Fibroblast of the conjunctiva (primary cell): ENCODE measurements at places on chromosomes 5 and 9.

DNA sequence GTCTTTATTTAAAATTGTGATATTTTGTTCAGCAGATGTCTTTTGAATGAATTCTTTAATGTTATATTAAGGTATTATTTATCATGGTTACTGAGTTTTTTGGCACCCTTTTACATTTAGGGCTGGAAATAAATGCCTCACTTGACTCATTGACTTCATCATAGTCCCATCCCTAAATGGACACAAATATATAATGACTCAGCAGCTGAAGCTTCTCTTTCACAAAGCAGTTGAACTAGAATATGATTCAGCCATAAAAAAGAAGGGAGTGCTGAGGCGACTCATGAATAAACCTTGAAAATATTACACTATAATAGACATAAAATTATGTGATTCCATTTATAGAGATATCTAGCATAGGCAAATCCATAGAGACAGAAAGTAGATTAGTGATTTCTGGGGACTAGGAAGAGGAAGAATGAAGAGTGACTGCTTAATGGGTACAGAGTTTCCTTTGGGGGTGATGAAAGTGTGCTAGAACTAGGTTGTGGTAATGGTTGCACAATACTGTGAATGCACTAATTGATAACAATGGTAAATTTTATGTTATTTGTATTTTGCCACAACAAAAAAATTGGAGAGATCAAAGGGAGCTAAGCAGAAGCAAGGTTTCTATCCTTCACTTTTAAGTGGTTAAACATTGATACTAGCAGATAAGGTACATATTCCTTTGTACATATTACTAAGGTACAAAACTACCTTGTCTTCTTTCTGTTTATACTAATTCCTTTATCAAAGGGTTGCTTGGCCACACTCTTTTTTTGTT, 449.6 kb downstream of the NTRK2 start:
- no peak for DNase-seq

- no peak for DNase-seq
These were observed 340.7 kb downstream of the TLE4 start for GRCh38 chr9:79912318-79913070.

- no peak for DNase-seq
These were observed 106.4 kb upstream of the ASTN2 start for GRCh38 chr9:117521293-117521692.

DNA sequence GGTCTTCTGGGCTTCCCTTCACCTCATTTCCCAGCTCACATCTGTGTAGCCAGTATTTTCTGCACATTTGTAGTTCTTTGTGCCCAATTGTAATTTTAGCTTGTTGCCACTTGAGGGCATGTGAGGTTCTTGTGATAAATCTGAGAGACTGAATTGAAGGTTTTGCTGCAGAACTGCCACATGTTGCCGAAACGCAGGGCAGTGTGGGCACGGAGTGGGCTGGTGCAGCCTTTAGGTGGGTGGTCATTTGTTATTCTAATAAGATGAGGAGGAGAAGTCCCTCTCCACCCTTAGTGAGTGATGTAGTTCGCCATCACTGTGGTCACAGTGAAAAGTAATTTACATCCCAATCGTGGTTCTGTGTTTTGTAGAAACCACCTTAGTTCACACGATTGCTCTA, 21.2 kb downstream of the OTULIN start:
- peak; percentile 51 for DNase-seq

DNA sequence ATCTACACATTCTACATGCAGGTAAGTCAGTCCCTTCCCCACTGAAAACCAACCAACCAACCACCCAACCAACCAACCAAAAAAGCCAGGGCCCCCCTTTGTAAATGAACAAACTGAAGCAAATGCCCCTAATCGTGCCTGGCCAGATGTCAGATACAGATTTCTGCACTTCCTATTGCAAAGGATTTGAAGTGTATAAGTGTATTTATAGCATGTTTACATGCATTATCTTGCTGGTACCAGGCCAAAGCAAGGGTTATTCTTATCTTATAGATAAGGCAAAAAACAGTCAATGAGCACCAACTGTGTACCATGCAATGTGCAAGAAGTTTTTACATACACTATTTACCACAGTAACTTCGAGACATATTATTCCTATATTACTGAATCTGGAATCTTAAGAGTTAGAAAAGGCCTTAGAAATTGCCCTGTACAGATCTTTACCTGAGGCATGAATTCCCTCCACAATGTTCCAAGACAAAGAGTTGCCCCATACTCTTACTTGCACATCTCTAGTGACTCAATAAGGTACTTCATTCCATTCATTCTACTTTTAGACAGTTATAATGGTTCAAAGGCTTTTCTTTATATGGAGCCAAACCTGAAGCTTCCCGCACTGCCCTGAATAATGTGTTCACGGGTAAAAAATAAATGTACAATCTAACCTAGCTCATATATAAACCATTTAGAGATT, 51.7 kb upstream of the NR5A1 start:
- DNase-seq: no peak

DNA sequence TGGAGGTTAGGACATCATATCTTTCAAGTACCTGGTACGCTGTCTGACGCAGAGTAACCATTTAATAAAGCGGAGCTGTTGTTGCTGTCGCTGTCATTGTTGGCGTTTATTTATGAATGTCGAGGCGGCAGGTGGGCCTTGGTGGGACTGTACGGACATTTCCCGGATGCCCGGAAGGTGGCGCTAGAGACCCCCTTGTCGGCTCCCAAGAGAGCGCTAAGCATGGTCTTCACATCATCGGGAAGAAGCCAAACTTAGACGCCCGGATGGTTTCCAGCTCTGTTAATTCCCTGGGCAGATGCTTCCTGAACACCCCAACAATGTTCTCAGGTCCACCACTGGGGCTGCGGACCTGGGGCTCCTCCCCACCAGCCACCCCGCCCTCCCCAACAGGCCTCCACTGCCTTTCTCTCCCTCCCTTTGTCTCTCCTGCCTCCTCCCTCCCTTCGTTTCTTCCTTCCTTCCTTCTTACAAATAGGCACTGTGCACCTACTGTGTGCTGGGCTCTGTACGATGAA, 54.1 kb downstream of the DUSP1 start:
- peak; percentile 72 for DNase-seq

GRCh38 chr9:972501-973294, 3.8 kb upstream of the DMRT3 start:
- DNase-seq: no peak

DNA sequence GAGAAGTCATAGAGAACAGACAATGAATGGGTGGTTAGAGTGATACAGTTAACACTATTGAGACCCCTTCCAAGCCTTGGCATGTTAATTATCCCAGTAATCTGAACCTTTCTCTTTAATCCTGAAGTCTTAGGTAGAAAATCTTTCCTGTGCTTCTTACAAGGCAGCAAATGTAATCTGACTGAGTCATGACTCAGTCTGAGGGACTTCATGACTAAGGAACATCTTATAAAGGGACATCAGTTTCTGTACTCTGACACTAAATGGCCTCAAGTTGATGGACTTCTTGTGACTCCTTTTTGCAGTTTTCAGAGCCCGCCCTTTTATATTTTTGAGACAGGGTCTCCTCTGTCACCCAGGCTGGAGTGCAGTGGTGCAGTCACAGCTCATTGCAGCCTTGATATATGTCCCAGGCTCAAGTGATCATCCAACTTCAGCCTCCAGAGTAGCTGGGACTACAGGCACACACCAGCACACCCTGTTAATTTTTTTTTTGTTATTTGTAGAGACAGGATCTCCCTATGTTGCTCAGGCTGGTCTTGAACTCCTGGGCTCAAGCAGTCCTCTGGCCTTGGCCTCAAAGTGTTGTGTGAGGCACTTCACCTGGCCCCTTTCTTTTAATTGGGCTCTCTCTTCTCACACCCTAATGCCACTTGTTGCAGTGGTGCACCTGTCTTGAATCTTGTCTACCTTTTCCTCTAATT, 9.5 kb downstream of the EXOSC3 start:
- DNase-seq: no peak

DNA sequence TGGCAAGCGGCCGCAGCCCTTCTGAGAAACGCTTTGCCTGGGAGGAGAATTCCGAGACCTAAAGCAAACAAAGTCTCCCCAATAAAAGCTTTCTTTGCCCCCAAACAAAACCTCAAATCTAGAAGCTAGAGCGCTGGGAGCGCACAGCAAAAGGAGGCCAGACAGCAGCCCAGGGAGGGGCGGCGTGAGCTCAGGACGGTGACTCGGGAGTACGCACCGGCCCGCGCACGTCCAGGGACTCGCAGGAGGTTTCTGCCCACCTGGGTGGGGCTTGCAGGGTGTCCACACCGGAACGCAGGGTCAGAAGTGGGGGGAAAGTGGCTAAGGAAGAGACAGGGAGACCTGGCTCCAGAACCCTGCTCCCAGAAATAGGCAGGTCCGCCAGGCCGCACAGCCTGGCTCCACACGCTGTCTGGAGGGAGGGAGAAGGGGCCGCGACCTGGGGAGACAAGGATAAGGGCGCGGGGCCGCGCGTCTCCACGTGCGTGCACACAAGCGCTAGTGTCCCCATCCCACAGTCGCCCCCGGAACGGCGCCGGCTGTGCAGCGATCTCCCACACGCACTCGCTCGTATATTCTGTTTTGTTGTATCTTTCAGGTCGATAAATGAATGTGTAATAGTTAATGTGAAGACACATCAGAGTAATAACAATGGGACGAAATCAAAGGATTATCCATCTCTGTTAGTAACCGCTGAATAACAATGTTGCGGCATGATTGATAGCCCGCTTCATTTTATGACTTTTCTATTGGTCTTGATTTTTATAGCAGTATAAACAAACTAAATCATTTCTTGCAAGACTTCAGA, 2.3 kb upstream of the OTP start:
- no peak for DNase-seq

DNA sequence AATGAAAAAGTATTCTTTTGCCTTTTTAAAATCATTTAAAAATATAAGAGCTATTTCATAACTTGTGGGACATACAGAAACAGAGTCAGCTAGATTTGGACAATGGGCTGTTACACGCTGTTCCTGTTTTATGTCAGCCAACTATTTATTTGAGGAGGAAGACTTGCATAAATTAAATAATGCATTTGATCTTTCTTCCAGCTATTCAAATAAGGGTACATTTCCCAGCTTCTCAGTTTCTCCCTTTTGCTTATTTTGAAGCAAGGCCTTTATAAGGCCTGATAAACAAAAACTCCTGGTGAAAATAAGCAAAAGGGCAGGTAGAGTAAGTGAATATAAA, 6.5 kb downstream of the STOM start:
- no peak for DNase-seq

GRCh38 chr9:81430727-81431126, 258.6 kb downstream of the TLE1 start:
- no peak for DNase-seq

GRCh38 chr9:107688728-107689127, 199.2 kb upstream of the KLF4 start:
- DNase-seq: no peak

DNA sequence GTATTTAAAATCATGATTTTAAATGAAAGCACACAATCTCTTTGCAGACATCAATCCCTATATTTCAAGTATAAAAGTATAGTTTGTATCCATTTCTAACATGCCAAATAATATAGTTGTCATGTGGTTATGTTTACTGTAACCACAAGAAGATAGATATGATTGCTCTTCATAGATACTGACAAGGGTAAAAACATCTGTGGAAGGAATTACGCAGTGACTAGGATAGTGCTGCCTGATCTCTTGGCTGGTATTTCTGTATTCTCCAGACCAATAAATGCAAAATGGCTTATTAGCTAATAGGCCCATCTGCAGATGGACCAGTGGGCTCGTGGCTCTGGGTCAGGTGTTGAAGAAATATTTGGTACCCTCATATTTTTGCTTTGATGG, 34.9 kb upstream of the FBN2 start:
- DNase-seq: no peak

GRCh38 chr9:84922051-84922450, 252.5 kb downstream of the NTRK2 start:
- no peak for DNase-seq

DNA sequence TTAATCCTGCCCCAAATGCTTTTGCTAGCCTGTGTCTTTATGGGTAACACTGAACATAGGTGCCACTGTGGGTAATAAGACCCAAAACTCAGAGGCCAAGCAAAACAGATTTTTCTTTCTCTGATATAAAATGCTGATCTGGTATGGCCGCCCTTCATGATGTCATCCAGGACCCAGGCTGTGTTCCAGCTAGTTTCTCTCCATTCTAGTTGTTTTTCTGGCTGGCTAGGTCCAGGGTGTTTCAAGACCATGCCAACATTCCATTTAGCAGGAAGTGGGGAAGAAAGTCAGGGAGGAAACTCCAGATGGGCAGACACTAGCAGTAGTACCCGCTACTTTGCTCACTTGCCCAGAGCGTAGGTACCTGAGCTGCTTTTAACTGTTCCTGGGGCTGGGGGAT, 183.9 kb upstream of the OTULINL start:
- DNase-seq: peak; percentile 60

DNA sequence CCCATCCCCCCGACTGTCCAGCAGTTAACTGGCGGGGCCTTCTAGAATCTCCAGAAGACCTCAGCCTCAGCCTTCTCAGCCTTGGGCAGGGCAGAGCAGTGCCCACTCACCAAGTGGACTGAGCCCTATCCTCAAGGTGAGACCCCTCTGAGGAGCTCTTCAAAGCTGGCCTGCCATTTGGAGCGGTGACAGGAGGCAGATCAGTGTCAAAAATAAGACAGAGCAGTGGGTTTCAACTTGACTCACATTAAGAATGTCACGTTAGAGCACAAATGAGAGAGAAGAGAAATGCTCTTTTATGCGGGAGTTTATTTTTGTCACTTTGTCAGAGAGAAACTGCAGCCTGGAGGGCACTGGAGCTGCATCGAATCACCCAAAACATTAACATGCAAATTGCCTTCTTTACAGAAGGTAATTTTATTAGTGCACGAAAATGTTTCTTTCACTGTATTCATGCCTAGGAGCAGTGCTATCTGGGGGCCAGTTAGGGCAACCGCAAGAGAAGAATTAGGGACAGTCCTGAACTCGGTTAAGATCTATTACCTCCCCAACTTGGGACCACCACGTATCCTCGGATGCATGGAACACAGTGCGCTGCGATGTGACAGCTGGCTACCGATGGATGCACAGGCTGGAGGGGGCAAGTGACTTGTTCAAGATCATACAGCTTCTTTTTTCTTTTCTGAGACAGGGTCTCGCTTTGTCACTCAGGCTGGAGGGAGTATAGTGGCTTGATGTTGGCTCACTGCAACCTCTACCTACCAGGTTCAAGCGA, 188.5 kb downstream of the DAB2IP start:
- DNase-seq: no peak

DNA sequence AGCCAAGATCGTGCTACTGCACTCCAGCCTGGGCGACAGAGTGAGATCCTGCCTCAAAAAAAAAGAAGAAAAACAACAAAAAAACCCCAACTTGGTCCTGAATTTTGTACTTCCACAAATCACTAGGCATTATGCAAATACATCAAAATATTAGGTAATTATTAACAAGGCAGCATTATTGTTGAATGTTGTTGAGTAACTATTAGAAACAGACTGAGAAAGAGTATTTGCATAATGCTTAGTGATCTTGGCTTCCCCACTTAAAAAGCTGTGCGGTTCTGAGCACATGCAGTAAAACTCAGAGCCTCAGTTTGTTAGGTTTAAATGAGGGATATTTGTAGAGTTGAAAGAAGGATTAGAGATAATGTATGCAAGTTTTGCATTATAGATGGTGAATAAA, 64.2 kb downstream of the SCAMP1 start:
- no peak for DNase-seq

- no peak for DNase-seq
These were observed 34.4 kb upstream of the GNE start for GRCh38 chr9:36292641-36293040.
